ENCODE measurements at places on chromosomes 12 and 14.

GRCh38 chr12:52782502-52782901, 5.4 kb upstream of the KRT76 start:
- DNase-seq: no peak

DNA sequence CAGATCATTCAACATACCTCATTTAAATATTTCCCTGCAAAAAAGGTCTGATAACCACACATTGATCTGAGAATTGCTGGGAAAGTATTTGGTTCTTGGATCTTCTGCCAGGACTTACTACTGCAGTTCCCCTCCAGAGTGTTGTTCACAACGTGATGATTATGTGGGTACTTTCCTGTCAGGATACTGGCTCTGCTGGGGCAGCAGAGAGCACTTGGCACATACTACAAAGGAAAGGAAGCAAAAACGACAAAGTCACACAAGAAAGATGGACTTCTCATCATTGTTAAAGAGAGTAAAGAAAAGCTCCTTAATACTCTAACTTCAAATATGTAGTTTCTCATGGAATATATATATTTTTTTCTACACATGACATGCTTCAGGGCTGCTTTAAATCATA, 11.5 kb downstream of the GNS start:
- no peak for DNase-seq

DNA sequence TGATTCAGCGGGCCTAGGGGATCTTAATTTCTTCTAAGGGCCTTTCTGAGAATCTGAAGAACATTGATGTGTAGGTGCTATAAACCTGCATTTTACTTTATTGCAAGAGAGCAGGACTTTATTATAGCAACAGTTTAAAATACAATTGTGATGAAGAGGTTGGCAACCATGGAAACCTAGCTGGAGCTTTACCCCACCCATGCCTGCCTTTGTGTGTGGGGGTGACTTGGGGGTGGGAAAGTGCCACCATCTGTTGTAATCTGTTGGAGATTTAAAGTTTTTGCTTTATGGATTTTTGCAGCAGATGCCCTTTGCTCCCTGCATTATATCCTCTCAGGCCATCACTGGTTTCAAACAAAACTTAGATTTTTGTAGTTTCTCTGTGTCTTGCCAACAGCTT, 64.6 kb downstream of the ATG14 start:
- no peak for DNase-seq

GRCh38 chr12:75959060-75959459, 72.5 kb downstream of the PHLDA1 start:
- DNase-seq: no peak

DNA sequence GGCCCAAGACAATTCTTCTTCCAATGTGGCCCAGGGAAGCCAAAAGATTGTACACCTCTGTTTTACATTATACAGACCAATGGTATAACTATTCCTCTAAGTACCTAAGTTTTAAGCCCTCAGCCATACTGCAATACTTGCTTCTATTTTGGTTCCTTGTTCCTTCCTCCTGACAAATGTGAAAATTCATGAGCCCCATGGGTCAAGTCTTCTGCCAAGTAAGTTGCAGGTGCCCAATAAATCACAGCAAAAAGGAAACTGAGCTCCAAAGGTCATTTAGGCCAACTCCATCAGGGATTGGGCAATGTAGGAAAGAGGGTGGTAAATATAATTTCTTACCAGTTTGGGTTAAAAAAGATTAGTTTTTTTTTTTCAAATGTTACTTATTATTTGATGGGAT, 57.7 kb upstream of the NPFF start:
- no peak for DNase-seq

DNA sequence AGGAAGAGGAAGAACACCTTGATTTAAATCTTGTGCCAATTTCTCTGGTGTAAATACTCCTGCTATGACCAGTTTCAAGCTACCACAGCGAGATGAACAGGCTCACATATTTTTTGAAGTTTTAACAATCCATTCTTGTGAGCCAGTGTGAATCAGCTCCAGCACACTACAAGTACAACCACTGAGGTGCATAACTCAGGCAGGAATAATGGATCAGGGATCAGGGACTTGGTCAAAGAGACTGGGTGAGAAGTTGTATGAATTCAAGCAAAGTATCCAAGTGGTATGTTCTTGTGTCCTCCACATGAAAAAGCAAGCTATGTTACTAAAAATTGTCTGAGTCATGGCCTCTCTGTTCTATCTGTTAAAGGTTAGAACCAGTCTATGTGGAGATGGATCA, 35.2 kb upstream of the KITLG start:
- DNase-seq: no peak

- DNase-seq: no peak
Observed at GRCh38 chr12:15796493-15797141, 7.4 kb upstream of the EPS8 start.

GRCh38 chr14:30521899-30522736, 36.8 kb upstream of the G2E3 start:
- no peak for DNase-seq

GRCh38 chr14:67265131-67265530, 23.9 kb downstream of the PALS1 start:
- DNase-seq: no peak

GRCh38 chr14:55604488-55604887, 24.5 kb downstream of the KTN1 start:
- DNase-seq: no peak

DNA sequence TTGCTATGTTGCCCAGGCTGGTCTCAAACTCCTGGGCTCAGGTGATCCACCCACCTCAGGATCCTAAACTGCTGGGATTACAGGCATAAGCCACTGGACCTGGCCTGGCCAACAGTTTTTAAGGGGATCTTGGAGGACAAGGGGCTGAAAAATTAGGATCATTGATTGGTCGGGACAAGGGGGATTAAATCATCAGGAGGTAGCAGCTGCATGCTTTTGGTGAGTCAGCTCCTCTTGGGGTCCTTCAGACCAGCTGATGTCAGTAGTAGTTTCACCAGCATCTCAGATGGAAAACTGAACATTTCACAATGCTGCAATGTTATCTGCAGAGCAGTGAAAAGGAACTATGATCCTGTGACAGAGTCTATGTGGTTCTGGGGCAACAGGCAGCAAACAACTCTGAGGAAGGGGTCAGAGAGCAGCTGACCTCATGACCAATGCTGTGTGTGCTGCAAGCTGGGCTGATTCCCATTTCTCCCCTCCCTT, 6.3 kb downstream of the LRRC74A start:
- DNase-seq: no peak
